ENCODE measurements at places on chromosomes 3 and 15. TPM values are rescaled to one million over a fixed set of nuclear protein-coding genes. Genes with fewer than 3 reads are reported as not detected.

- no peak for DNase-seq
These were observed 9.3 kb downstream of the TRA2B start for GRCh38 chr3:185928496-185928895.

Gene C3orf62
- 3.2 TPM for total RNA-seq

Gene CKMT1B
- 30.5 TPM for total RNA-seq

DNA sequence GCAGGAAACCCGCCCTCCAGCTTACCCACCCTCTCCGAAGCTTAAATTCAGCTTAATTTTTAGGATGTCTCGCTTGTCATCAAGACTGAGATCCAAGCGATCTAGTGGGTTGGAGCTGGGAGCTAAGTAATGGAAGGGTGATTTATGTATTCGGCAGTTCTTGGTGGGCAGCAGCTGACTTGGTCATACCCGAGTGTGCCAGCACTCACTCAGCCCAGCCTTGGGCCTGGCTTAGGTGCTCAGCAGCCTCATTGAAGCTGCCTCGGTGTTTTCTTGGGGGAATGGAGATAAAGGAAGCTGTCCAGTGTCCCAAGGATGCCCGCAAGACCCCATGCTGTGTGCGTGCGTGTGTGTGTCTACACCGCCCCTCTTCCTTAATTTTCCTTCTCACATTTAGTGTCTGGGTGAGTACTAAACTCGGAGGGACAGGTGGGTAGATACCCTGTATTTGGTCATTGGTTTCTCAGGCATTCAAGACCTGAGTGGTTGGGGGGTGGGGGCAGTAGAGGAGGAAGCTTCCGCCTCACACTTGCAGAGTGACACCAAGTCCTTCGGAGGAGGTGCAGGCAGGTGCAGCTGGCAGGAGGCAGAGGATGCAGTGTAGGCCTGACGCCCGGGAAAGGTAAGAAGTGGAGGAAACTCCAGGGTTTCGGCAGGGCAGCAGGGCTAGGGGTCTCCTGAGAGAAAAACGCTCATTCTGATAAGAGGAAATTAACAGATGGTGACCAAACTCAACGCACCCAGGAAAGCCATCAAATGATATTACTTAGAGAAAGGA lies 92.8 kb downstream of the PCSK6 start:
- peak; percentile 41 for DNase-seq

- DNase-seq: no peak
These were observed 113.0 kb downstream of the TBC1D5 start for GRCh38 chr3:17629400-17629799.

DNA sequence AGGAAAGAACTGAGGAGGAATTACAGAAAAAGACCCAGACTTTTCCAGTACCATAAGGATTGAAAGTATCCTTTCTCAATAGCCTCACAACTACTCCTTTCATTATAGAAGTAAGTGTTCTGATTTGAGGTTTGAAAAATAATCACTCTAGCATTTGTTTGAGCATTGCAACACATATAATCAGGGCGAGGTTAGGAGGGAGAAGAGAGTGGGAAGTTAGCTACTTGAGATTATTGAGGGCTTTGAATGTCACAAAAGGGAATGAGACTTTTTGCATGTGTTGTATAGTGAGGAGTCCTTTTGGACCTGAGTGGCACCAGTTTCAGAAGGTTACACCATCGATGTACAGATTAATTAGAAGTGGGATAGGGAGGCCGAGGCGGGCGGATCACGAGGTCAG lies 65.2 kb upstream of the TNIK start:
- DNase-seq: no peak

- DNase-seq: no peak
These were observed 32.6 kb upstream of the SKIL start for GRCh38 chr3:170324962-170325361.

GRCh38 chr15:70374096-70374495 lies 276.4 kb upstream of the TLE3 start:
- no peak for DNase-seq

DNA sequence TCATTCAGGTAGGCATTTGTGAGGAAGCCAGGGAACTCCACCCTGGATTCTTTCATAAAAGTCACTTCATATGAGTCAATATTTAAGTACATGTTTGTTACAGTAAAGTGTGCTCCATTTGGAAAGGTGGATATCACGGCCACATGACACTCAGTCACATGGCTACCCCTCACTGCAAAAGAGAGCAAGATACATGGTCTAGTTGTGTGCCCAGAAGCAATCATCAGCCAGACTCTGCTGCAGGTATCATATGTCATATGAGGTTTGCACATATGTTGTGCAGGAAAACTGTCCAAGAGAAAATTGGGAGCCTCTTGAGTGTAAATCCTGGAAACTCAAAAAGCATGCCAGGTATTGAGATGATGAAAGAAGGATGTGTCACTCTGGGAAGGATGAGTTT lies 55.0 kb upstream of the NMNAT3 start:
- DNase-seq: no peak

Gene B3GNT5
- total RNA-seq: 9.7 TPM

All from H1 (cell line).